ENCODE measurements at places on chromosomes 1 and 21. TPM values are rescaled to one million over a fixed set of nuclear protein-coding genes. Genes with fewer than 3 reads are reported as not detected.

Gene HSD3B2
- polyA plus RNA-seq = 1.7 TPM

GRCh38 chr1:159839116-159839849 lies 12.6 kb downstream of the SLAMF8 start:
- no peak for DNase-seq

DNA sequence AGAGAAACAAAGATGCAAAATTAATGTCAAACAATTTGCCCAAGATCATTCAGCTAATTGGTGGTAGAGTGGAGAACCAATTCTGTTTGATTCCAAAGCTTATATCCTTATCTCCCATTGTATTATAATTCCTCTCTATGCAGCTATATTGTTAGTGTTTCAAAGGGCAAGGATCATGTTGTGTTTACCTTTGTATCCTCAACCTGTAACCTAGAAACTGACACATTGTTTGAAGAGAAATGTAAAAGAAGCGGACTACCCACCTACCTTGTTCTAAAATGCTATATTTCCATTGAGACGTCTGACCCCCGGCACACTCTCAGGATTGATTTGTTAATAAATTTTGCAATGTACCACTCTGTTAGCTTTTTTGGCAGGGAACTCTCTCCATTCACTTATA lies 9.3 kb downstream of the RAVER2 start:
- no peak for DNase-seq

GRCh38 chr21:31678478-31678877 lies 19.0 kb downstream of the SOD1 start:
- DNase-seq = no peak

Gene ROR1
- polyA plus RNA-seq = 37.0 TPM

Gene MSTO1
- 75.0 TPM for polyA plus RNA-seq

GRCh38 chr1:56576880-56577405 lies 2.4 kb downstream of the PLPP3 start:
- DNase-seq = peak; percentile 50

DNA sequence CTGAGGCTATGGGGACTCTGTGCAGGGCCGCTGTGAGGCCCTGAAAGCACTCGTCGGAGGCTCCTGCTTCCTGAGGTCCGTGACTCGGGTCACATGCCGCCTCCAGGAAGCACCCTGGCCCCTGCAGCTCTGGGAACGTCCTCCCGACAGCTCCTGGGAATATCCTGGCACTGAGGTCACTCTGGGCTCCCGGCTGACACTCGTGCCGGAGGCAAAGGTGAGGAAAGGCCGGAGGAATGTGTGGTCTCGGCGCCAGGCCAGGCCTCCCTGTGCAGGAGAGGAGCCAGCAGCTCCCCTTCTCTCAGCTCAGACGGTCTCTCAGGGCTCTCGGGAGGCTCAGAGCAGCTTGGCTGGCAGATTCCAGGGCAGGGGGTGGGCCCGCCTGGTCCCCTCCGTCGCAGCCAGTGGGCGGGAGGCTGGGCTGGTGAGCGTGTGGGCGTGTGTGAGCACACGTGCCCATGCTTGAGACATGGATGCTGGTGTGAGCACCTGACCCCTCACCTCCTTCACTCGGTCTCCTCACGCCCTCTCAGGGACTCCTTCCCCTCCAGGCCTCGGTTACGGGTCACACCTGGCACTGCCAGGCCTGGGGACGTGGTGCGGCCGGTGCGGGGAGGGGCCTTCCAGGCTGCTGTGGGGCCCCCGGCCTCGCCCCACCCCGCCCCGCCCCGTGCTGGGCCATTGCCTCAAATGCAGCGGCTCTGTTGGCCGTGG lies 5.5 kb upstream of the RNF223 start:
- DNase-seq = no peak

GRCh38 chr1:35120458-35121133 lies 41.4 kb downstream of the ZMYM1 start:
- no peak for DNase-seq

- no peak for DNase-seq
These were observed 147.9 kb downstream of the RASAL2 start for GRCh38 chr1:178241837-178242236.

- no peak for DNase-seq
These were observed 782 bp downstream of the CSDE1 start for GRCh38 chr1:114756949-114757454.

Gene ARMH1
- polyA plus RNA-seq = 4.9 TPM

Gene PTPN14
- 36.1 TPM for polyA plus RNA-seq

Gene ZNF648
- 0.24 TPM for polyA plus RNA-seq

GRCh38 chr21:15001113-15001512 lies 63.7 kb downstream of the NRIP1 start:
- DNase-seq = no peak

Gene HPCAL4
- polyA plus RNA-seq = 0.48 TPM

- DNase-seq = no peak
These were observed 102.0 kb downstream of the PTPN14 start for GRCh38 chr1:214449371-214449770.

Gene CLDN17
- not detected for polyA plus RNA-seq

Gene LENEP
- polyA plus RNA-seq = 0.30 TPM

- no peak for DNase-seq
These were observed 288.8 kb downstream of the ZNF648 start for GRCh38 chr1:181772714-181773113.

Gene LMX1A
- polyA plus RNA-seq = not detected

- no peak for DNase-seq
These were observed 4.9 kb downstream of the PLCH2 start for GRCh38 chr1:2480986-2481364.

DNA sequence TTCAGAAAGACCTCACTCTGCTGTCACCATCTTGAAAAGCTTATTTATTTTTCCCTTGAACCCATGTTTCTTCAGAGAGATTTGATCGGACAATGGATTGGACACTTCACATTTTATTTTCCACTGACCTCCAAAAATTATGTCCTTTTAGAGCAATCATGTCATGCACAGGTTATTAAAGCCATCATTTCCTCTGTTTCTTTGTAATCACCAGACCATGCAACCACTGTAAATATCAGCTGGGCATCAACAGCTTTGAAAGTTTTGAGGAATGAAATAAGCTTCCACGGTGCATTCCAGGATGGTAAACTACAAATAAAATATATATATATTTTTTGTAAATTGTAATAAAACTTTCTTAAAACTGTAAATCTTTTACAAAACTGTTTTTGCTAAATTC lies 144.1 kb upstream of the ADAMTS5 start:
- DNase-seq = no peak

Gene SLC35A3
- polyA plus RNA-seq = 25.2 TPM

Gene S100PBP
- polyA plus RNA-seq = 43.4 TPM

Gene MROH7
- polyA plus RNA-seq = 14.2 TPM

DNA sequence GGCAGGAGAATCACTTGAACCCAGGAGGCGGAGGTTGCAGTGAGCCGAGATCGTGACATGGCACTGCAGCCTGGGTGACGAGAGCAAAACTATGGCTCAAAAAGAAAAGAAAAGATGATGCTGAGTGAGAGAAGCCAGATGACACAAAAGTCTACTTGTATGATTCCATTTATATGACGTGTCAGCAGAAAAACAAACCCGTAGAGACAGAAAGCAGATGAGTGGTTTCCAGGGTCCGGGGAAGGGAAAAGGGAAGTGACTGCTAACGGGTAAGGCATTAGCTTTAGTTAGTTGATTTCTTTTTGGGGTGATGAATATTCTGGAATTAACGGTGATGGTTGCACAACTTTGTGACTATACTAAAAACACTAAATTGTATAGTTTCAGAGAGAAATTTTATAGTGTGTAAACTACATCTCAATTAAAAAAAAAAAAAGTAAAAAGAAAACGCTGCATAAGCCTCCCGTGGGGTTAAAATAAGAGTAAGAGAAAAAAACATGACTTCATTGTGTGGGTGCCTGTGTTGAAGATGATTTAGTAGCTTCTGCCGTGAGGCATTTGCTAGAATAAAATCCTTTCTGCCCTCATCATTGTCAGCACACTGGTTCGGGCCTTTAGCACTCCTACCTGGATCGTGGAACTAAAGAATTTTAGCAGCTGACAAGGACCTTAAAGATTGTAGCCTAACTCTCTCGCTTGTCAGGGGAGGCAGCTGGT lies 24.7 kb upstream of the ATP5PO start:
- no peak for DNase-seq

GRCh38 chr1:46749921-46750404 lies 31.0 kb upstream of the EFCAB14 start:
- no peak for DNase-seq

- DNase-seq = no peak
These were observed 23.2 kb upstream of the CNIH3 start for GRCh38 chr1:224592636-224593582.

DNA sequence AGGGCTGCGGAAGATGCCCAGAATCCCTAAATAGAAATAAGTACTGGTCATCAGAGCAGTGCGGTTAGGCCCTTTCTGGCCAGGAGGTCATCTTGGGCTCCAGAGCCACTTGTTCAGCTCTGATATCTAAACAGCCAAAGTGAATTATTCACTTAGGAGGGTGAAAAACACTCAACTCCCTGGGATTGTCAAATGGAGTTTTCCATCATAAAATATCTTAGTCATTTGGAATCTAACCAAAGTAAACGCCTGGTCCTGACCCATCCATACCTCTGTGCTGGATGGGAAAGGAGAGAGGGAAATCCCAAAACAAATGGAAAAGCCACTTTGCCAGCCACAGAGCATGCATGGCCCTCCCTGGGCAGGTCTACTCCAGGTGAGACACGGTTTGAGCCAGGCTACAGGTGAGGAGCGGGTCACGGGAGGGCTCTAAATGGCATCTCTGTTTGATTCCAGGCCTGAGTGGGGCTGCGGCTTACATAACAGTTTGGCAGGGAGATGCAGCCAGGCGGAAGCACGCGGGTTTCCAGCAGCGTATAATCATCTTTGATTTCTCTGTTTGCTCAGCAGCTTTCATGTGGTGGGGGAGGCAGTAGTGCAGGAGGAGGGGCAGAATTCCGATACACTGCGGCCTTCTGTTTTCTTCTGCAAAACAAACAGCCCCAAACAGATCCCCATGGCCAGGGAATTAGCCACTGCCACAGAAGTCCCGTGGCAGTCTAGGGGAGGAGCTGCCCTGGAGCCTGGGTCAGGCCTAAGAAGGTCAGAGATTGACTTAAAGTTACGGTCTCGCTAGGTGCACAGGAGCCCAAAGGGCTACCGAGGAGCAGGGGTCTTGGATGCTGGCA lies 59.1 kb upstream of the ZNF648 start:
- DNase-seq = no peak

GRCh38 chr1:38508232-38508631 lies 351.3 kb downstream of the RRAGC start:
- DNase-seq = no peak

DNA sequence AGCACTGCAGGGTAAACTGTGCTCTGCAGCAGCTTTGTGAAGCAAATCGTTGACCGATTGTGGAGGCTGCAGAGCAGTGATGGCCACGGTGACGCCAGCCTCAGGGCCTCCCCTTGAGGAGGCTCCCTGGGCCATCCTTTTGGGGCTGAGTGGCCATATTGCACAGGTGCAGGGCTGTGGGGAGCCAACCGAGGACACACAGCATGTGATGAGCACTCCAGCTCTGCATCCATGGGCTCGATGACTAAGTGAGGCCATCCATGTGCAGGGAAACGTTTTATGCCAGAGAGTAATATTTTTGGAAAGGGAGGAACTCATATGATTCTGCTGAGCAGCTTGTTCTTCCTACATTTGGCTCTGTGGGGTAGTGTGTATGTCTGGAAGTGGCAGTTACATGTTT lies 24.6 kb downstream of the KCNK1 start:
- no peak for DNase-seq

DNA sequence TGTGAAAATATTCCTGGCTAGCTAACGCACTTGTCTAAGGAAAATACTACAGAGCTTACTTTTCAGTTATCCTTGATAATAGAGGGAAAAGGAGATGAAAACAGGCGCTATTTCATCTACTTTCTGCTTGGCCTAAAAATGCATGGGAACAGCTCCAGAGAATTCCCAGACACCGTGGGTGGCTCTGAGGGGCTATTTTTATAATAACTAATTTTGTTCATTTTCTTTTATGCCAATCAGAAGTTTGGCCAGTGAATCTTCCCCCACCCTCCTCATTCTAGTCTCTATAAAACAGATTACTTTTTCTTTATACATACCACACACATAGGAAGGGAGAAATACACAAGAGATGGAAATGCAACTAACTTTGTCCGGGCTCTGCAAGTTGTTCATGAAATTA lies 322.9 kb downstream of the SETD4 start:
- DNase-seq = no peak

GRCh38 chr1:184632415-184633175 lies 122.1 kb downstream of the EDEM3 start:
- no peak for DNase-seq

- no peak for DNase-seq
These were observed 47.0 kb downstream of the SERINC2 start for GRCh38 chr1:31460027-31460426.

Gene AGMAT
- polyA plus RNA-seq = 33.5 TPM

DNA sequence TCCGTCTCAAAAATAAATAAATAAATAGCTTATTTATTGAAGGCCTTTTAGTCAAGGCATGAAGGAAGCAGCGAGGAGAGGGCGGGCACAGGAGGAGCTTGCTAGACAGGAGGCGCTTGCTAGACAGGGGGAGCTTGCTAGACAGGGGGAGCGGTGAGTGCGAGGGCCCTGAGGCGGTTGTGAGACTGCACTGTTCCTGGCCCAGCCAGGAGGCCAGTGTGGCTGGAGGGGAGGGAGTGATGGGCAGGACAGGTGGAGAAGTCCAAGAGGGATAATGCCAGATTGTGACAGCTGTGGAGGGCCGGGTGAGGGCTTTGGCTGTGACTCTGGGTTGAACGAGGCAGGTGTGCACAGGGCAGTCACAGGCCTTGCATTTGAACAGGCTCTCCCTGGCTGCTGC lies 18.2 kb downstream of the KIF17 start:
- no peak for DNase-seq

GRCh38 chr1:10514490-10515235 lies 39.9 kb downstream of the PEX14 start:
- DNase-seq = no peak

Gene HSPB7
- polyA plus RNA-seq = 3.9 TPM

Gene TBX19
- 3.5 TPM for polyA plus RNA-seq
